ENCODE measurements at places on chromosomes 6 and 20.

GRCh38 chr20:20614391-20614790, 98.1 kb downstream of the RALGAPA2 start:
- DNase-seq: no peak

DNA sequence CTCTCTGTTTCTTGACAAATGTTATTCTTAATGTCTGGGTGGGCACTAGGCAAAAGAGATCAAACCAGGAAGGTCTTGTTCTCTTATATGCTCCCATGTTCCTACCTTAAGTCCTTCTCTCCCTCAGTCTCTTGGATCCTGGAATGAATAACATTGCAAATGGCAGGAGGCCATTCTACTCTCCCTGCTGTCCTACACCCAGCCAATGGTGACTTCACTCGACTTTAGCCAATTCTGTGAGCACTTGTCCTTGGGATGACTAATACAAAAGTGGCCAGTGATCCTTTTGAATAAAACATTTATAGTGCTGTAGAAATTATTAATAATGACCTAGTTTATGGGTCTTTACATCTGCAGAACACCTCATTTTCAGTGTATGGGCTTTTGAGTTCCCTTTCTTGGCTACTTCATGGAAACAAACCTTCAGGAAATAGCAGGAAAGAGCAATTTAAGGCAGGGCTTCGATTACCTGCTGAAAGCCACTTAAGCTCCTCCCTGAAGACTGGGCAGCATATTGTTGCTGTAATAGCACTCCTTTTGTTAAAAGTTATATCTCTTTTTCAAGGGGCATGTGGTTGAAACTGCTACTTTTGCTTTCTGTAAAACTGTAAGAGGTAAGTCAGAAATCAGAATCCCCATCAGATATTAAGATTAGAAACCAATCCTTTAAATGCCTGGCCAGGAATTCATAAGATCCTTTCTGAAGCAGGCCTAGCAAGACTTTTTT, 10.5 kb downstream of the OTOR start:
- DNase-seq: no peak

GRCh38 chr6:52620055-52620905, 43.4 kb upstream of the TRAM2 start:
- DNase-seq: no peak

DNA sequence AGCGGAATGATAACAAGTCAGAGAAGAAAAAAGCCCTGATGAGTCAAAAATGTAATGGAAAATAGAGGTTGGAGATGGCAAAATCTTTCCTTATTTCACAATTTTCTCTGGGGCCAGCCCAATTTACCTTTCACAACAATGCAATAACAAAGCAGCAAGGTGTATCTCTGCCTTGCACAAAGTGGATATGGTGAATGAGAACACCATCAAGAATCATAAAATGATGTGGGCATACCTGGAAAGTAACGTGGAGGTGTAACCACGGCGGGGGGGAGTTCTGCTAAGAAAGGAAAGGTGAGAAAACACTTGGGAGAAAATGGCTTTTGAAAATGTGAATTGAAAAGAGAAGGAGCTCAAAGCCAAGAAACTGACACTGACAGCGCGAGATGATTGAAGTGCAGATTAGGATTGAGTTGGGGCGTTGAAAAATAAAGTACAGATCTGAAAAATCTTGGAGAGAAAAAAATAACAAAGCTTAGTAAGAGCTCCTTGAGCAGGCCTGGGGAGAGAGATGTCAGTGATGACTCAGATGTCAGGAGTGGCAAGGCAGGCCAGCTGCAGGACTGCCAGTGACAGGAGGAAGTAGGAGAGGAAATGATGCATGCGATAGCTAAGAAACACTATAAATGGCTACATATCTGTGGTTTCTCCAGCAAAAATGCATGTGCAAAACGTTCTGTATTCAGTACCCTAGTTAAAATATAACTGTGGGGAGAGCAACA, 26.2 kb downstream of the ARHGAP18 start:
- peak; percentile 54 for DNase-seq

- DNase-seq: no peak
Measured at GRCh38 chr20:4776079-4776630, 54.4 kb downstream of the PRND start.

DNA sequence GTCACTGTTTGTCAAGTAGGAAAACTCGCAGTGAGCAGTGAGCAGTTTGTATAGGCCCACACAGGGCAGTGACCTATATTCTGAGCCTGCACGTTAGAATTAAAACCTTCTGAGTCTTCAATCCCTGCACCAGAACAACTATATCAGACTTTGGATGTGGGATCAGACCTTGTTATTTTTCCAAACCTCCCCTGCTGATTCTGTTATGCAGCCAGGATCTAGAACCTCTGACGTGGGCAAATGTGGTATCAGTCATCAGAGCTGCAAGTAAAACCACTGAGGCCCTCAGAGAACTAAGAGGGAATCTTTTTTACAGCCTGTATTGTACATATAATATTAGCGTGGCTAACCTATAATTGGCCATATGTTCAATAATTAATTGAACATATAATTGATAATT, 32.0 kb upstream of the AKAP7 start:
- no peak for DNase-seq

DNA sequence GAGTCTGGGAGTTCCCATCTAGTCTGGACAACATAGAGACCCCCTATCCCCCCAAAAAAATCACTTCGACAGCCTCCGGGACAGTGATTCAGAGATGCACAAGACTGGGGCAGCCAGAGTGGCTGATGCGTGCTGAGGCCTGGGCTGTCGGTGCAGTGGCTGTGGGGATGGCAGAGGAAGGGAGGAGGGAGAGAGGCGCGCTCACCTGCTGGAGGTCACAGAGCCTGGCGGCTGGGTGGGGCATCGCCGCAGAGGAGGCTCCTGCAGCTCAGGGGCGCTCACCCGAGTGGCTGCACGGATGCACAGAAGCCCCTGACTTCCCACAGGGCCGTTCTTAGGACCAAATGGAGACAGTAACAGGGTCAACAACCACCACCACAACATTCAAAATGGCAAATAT, 182.8 kb downstream of the SMOC2 start:
- no peak for DNase-seq

- no peak for DNase-seq
Measured at GRCh38 chr6:76888351-76888750, 574.9 kb downstream of the HTR1B start.

- no peak for DNase-seq
Measured at GRCh38 chr20:47770935-47771334, 14.3 kb downstream of the SULF2 start.

GRCh38 chr6:135018941-135019340, 35.7 kb downstream of the HBS1L start:
- no peak for DNase-seq

DNA sequence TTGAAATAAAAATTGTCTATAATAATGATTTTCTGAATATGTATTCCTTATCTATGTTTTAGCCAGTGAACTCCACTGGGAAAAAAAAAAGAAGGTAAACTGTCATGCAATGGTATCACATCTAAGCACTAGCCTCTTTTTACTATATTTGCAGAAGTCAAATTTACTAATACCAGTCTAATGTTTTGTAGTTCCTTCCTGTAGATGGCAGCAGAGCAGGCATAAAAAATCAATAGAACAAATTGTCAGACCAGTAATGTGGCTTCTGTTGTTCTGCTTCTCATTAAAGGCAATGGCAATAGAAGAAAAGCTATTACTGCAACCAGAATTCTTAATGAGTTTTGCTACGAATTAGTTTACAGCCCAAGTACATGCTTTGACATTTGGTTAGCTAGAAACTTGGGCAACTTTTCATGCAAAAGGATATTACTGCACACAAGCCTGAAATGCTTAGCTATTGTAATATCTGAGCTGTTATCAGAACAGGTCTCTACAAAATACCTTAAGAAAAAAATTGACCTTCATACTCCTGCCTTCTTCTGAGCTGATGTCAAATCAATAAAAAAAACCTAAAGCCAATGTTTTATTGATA, 476.9 kb downstream of the KHDRBS2 start:
- DNase-seq: no peak

- DNase-seq: no peak
Measured at GRCh38 chr20:24833592-24833991, 115.5 kb upstream of the CST7 start.
